ENCODE measurements at places on chromosomes 5 and 9. TPM values are rescaled to one million over a fixed set of nuclear protein-coding genes. Genes with fewer than 3 reads are reported as not detected.

- DNase-seq: no peak
Measured at GRCh38 chr5:62550103-62550502, 28.5 kb upstream of the LRRC70 start.

DNA sequence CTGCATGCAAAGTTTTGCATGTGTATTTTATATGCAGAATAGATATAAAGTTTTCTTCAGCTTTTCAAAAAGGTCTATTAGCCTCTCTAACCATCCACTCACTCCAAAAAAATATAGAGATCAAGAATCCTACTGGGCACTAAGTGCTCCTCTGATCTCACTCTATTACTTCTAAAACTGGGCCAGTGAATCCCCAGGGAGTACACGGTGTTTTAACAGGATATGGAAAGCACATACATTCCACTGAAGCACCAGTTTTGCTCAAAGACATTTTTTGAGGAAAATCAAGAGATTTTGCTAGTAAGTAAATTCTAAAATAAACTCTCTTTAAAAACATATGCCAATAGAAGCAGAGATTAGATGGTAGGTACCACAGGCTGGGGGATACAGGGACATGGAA is 95.2 kb downstream of the DEPDC1B start:
- DNase-seq: no peak

Gene MRNIP
- total RNA-seq: 8.9 TPM

Gene GABRB2
- total RNA-seq: not detected

Data from epithelial cell of proximal tubule (primary cell).